ENCODE measurements at places on chromosomes 12 and 14. TPM values are rescaled to one million over a fixed set of nuclear protein-coding genes. Genes with fewer than 3 reads are reported as not detected.

GRCh38 chr12:24378548-24379407 lies 429.3 kb upstream of the SOX5 start:
- H3K27me3 ChIP-seq: no peaks in the 10 kb centered on the region
- H3K27ac ChIP-seq: no peak overlapping the region
- no peak for DNase-seq
- no peaks in the 10 kb centered on the region for H3K36me3 ChIP-seq
- no peak overlapping the region for H3K4me3 ChIP-seq

DNA sequence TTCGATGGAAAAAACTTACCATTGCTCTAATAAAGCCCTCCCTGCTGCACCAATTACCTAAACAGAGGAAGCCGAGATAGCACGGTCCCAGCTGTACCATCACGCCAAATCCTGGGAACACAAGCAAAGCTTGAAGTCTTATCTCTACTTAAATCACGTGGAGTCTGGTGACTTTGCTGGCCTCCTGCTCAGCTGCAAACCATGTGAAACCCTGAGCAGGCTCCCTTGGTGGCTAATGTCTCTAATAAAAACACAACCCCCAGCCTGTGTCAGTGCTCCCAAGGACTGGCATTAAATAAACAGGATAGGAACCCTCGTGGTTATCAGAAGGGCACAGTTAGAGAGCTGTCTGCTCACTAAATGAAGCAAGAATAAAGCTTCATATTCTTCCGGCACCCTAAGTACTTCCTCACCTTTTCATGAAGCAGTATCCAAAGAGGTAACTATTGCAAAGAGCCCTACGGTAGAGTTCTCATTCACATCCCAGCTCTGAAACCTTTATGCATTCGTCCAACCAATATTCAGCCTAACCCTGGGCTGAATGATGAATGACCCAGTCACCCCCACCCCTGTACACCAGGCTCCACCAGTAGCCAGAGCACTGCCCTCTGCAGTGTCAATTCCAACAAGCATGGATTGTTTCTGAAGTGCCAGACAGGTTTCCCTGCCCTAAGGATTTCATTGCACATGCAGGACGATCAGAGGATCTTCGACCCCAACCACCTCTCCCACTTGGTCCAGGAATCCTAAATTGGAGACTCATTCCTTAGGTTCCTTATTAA lies 452.7 kb upstream of the TMPO start:
- no peaks in the 10 kb centered on the region for H3K4me1 ChIP-seq
- DNase-seq: no peak
- H3K4me3 ChIP-seq: no peak overlapping the region

Gene GPN3
- 43.9 TPM for total RNA-seq

DNA sequence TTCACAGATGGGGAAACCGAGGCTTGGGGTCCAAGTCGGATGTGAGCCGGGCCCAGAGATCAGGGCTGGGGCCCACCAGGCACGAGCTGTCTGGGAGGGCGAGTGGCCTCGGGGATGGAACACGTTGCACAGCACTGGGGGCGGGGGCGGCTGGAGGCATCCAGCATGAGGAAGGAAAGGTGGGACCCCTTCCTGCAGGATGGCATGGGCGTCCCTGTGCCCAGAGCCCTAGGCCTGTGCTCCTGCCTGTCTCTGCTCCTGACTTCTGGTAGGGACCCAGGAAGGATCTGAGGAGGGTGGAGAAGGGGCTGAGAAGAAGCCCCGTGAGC lies 183.4 kb downstream of the KIF26A start:
- no peaks in the 10 kb centered on the region for H3K27me3 ChIP-seq
- H3K36me3 ChIP-seq: no peaks in the 10 kb centered on the region
- no peak overlapping the region for H3K27ac ChIP-seq
- no peak overlapping the region for H3K4me3 ChIP-seq
- no peaks in the 10 kb centered on the region for H3K4me1 ChIP-seq

DNA sequence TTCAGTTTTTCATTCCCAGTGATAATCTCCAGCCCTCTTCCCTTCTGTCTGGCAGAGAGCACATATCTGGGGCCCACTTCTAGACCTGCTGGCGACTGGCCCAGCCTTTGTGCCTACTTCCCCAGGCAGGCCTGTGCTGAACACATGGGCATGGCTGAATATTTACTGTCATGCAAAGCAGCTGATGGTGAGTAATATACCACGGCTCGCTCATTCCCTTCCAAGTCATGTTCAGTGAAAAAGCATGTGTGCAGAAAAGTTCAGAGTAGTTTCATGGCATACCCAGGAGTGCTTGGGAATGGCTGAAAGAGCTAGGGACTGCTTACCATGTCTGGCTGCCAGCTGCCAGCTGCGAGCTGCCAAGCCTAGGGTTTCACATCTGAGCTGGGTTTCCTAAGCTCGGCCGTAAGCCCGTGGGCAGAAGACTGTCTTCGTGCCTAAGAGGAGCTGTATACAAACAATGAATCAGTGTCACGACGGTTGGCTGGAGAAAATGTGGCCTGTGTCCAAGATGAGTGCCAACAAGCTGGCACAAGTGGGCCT lies 179.9 kb upstream of the PELI2 start:
- no peaks in the 10 kb centered on the region for H3K36me3 ChIP-seq
- H3K27me3 ChIP-seq: no peaks in the 10 kb centered on the region
- no peak overlapping the region for H3K4me3 ChIP-seq
- H3K4me1 ChIP-seq: no peaks in the 10 kb centered on the region
- no peak overlapping the region for H3K27ac ChIP-seq
- no peak for DNase-seq

- H3K27ac ChIP-seq: no peak overlapping the region
- no peak for DNase-seq
- peaks cover 9% of the 10 kb centered on the region for H3K27me3 ChIP-seq
- H3K36me3 ChIP-seq: no peaks in the 10 kb centered on the region
These were observed 23.9 kb downstream of the NID2 start for GRCh38 chr14:52044791-52045522.

Gene BEST3
- not detected for total RNA-seq

Gene OR10G2
- not detected for total RNA-seq

GRCh38 chr12:31599053-31599452 lies 8.1 kb upstream of the DENND5B start:
- no peaks in the 10 kb centered on the region for H3K36me3 ChIP-seq
- no peaks in the 10 kb centered on the region for H3K4me1 ChIP-seq
- no peak overlapping the region for H3K4me3 ChIP-seq

Gene INHBC
- 0.14 TPM for total RNA-seq

DNA sequence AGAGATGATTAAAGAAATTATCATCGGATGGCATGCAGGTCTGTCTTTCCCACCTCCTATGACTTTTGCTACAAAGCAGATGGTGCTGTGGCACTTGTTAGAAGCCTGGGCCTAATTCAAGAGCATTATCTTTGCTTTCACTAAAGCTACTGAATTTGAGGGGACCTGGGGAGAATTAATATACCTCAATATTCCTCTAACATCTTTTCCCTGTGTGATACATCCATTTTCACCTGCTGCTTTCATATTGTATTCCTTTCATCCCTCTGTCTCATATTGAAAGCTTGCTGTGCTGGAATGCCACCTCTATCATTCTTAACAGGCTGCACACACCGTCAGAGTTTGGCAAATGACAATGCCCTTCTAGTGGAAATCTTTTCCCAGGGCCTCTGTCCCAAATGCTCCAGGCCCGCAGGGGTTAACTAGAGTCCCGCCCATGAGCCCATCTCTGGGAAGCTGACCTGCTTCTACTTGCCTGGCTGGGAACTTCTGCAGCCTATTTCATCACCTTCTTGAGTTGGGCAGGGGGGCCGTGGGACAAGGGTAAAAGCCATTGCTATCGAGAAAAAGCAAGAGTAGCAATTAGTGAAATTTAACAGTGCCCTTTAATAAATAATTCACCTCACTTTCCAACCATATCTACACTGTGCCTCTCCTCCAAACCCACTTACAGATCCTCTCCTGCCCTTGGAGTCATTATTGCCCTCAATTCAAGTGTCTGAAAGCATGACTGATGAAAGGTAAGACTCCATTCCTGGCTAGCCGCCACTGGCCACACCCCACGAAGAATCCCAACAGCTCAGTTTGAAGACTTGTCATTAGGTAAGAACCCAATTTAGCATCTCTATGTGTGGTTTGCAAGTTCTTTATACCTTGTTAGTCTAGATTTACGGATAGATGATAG lies 126.7 kb upstream of the BTG1 start:
- no peaks in the 10 kb centered on the region for H3K27me3 ChIP-seq
- peaks cover 7% of the 10 kb centered on the region for H3K4me1 ChIP-seq
- H3K36me3 ChIP-seq: no peaks in the 10 kb centered on the region
- no peak overlapping the region for H3K4me3 ChIP-seq
- no peak overlapping the region for H3K27ac ChIP-seq

Gene LMO3
- not detected for total RNA-seq

Gene RASSF8
- 0.28 TPM for total RNA-seq

DNA sequence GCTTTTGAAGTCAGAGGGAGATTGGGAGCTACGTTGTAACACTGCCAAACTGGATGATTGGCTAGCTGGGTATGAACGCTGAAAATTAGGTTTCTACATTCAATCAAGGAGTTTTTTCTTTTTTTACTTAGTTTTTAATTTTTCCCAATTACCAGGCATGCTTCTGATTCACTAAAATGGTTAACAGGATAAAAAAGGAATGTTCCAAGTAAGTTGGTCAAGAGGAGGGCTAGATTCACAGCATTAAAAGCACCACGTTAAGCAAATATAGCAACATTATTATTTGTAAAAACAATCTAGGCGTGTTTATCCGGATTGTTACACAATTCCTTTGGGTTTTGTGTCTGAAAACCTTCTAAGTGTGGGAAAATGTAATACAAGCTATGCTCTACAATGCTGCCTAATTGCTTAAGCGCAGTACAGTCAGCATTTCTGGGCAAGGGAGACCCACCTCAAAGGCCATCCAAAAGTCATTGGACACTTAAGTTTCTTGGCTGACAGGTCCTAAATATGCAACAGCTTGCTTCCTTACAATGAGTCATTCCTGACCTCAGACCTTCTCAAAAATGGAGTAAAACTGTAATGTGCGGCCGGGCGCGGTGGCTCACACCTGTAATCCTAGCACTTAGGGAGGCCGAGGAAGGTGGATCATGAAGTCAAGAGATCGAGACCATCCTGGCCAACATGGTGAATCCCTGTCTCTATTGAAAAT lies 1.2 kb downstream of the RPLP0 start:
- H3K27ac ChIP-seq: peak overlapping the region; percentile 97
- H3K4me3 ChIP-seq: peak overlapping the region; percentile 98

DNA sequence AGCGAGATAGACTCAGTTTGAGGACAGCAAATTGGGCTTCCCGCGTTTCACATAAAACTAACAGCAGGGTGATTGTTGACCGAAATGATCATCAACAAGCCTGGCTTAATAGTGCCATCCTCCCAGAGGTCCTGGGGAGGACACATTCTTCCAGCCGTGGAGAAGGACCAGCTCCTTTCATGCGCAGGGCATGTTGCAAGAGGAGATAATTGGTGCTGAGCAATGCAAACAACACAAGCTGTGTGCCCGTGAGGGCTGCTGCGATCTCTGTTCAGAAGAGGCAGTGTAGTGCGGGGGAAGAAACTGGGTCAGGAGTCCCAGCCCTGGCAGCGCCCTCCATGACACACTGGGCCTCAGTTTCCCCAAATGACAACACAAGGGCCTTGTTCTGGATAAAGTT lies 54.3 kb downstream of the CCDC85C start:
- no peak for DNase-seq
- no peaks in the 10 kb centered on the region for H3K4me1 ChIP-seq
- no peaks in the 10 kb centered on the region for H3K27me3 ChIP-seq
- no peak overlapping the region for H3K27ac ChIP-seq

- DNase-seq: no peak
- no peak overlapping the region for H3K27ac ChIP-seq
- peaks cover 4% of the 10 kb centered on the region for H3K4me1 ChIP-seq
- H3K27me3 ChIP-seq: no peaks in the 10 kb centered on the region
- H3K36me3 ChIP-seq: no peaks in the 10 kb centered on the region
- H3K4me3 ChIP-seq: no peak overlapping the region
These were observed 12.8 kb downstream of the KCNC2 start for GRCh38 chr12:75196865-75197264.

DNA sequence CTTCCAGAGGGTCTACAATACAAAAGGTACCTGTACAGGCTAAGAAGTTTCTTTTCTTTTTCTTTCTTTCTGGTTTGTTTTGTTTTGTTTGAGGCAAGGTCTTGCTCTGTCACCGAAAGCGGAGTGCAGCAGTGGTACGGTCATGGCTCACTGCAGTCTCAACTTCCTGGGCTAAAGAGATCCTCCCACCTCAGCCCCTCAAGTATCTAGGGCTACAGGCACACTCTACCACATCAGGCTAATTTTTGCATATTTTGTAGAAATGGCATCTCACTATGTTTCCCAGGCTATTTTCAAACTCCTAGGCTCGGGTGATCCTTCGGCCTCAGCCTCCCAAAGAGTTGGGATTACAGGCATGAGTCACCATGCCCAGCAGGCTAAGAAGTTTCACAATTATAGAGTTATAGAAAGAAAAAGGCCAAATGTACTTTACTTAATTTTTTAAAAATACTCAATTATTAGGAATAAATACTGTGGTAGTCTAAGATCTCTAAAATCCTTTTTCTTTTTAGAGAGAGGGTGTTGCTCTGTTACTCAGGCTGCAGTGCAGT lies 3.0 kb upstream of the PIGH start:
- H3K27ac ChIP-seq: no peak overlapping the region
- no peak for DNase-seq
- peaks cover 13% of the 10 kb centered on the region for H3K27me3 ChIP-seq
- peaks cover 8% of the 10 kb centered on the region for H3K4me1 ChIP-seq
- H3K4me3 ChIP-seq: no peak overlapping the region

- no peak overlapping the region for H3K4me3 ChIP-seq
- no peak for DNase-seq
- H3K4me1 ChIP-seq: no peaks in the 10 kb centered on the region
- H3K36me3 ChIP-seq: no peaks in the 10 kb centered on the region
These were observed 1346.4 kb upstream of the SEL1L start for GRCh38 chr14:82879949-82880535.

Gene EEA1
- 30.5 TPM for total RNA-seq

- DNase-seq: no peak
- H3K4me1 ChIP-seq: peaks cover 5% of the 10 kb centered on the region
- H3K4me3 ChIP-seq: peak overlapping the region; percentile 44
- H3K27me3 ChIP-seq: peaks cover 9% of the 10 kb centered on the region
- H3K27ac ChIP-seq: no peak overlapping the region
- H3K36me3 ChIP-seq: no peaks in the 10 kb centered on the region
These were observed 23.8 kb upstream of the GPR132 start for GRCh38 chr14:105088812-105089745.

- H3K4me1 ChIP-seq: no peaks in the 10 kb centered on the region
- DNase-seq: no peak
- H3K27me3 ChIP-seq: no peaks in the 10 kb centered on the region
These were observed 267.0 kb downstream of the CPNE8 start for GRCh38 chr12:38638401-38638800.

All from activated T-helper 2 cell treated with anti-CD3 and anti-CD28 coated beads, Interferon-gamma antibody, Interleukin-2, Interleukin-4, amounts not matched to agents 10 μg/mL and 5 μg/mL and 100 μg/mL, durations not matched to agents 14 hours and 24 hours and 36 hours (primary cell).